NCI-H345 (cell line): ENCODE measurements at places on chromosomes 4 and X.

DNA sequence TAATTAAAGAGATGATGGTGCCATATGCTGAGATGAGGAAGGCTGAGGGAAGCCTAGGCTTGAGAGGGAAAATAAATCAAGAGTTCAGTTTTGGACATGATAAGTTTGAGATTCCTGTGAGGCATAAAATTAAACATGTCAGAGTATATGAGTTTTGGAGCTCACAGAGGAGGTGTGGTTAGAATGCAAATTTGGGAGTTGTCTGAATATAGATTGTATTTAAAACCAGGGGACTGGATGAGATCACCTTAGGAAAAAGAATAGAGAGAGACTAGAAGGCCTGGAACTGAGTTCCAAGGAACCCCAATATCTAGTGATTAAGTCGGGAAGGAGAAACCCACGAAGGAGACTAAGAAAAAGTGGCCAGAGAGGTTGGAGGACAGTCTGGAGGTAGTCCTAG is 65.5 kb downstream of the FRMPD3 start:
- DNase-seq = no peak

- DNase-seq = no peak
These were observed 221.5 kb upstream of the RPL34 start for GRCh38 chr4:108398836-108399235.

GRCh38 chr4:20625426-20625825 is 74.8 kb upstream of the PACRGL start:
- DNase-seq = no peak

DNA sequence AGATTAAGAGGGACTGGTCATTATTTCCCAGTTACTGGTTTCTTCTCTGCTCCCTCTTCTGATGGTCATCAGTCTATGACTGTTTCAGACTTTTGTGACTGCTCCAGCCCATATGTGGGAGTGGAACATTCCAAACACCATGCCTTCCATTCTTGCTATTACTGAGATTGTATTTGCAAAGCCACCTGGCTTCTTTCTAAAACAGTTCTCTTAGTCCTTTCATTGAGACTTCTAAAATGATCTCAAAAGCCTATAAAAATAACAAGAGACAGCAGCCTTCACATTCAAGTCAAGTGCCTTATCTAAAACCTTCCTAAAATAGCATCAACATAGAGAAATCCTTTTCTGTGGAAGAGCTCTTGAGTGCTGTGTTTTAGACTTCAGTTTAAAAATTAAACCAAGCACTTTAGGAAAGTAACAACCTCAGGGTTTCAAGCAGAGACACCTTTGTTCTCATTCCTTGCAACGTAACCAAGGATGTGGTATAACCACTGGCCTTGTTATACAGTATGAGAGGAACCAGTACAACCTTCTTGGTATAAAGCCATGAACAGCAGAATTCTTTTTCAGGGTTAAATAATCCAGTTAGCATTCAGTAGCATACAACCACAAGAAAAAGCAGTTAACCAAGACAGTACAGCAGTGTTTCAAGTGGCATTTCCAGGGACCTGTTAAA is 97.1 kb downstream of the NFKB1 start:
- no peak for DNase-seq

- no peak for DNase-seq
These were observed 15.8 kb downstream of the WDR1 start for GRCh38 chr4:10100734-10101216.

DNA sequence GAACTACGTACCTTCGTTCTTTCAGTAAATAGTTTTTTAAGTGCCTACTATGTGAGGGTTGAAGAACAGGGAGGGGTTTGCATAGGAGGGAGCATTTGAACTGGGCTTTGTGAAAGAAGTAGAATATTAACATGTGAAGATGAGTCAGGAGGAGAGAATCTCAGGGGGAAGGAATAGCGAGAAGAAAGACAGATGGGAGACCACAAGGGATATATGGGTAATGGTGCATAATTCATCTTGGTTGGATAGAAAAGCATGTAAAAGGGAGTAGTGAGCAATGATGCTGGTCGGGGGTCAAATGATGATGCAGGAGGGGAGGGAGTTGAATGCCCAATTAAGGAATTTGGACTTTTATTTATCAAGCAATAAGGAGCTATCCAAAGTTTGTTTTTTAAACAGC is 52.7 kb downstream of the TMEM164 start:
- no peak for DNase-seq

GRCh38 chrX:72620550-72621145 is 48.0 kb upstream of the HDAC8 start:
- no peak for DNase-seq

- DNase-seq = no peak
These were observed 27.3 kb downstream of the WDR1 start for GRCh38 chr4:10089346-10089745.

GRCh38 chrX:153864561-153865320 is 21.2 kb downstream of the L1CAM start:
- DNase-seq = no peak

- DNase-seq = no peak
These were observed 29.9 kb downstream of the BOD1L1 start for GRCh38 chr4:13597604-13598003.

DNA sequence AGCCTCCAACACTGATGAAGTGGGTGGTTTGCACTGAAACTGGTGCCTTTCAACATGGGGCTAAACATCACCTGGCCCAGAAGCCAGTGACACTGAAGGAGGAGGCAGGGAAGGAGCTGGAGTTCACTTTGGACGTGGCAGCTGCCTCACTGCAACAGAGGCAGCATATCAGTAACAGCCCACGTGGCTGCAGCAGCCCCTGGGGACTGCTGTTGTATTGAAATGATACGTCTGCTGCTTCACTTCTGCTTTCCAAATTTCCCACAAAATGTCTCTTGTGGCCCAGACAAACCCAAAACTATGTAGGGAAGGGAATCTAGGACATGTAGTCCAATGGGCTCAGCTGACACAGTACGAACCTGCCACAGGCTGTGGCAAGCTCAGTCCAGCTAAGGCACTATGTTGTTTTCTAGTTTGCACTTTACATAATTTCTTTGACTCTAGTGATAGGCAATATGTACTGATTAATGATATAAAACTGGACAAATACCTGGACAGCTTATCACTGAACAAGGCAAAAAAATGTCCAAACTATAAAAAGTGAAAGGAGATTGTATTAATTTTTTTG is 84.7 kb upstream of the RAPGEF2 start:
- DNase-seq = no peak

- no peak for DNase-seq
These were observed 77.2 kb downstream of the DCHS2 start for GRCh38 chr4:154414371-154414770.

- DNase-seq = no peak
These were observed 53.2 kb downstream of the MTM1 start for GRCh38 chrX:150621652-150622051.
